ENCODE measurements at places on chromosomes 5 and 9.

DNA sequence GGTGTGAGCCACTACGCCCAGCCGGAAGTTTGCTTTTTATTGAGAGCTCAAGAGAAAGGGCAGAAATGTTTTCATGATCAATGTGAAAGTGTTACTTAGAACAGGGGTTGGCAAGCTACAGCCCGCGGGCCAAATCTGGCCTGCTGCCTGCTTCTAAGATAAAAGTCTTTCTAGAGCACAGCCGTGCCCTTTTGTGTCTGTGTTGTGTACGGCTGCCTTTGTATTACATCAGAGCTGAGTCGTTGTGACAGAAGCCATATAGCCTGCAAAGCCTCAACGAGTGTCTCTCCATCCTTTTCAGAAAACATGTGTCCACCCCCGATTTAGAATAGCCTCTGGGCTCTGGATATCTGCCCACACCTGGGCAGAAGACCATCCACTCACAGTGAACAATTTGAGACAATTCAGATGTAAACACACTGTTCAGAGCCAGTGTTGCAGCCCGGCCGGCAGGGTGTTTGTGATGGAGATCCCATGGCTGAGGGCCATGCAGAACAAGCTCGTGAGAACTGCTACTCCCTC lies 28.8 kb downstream of the AK8 start:
- peak; percentile 62 for DNase-seq

DNA sequence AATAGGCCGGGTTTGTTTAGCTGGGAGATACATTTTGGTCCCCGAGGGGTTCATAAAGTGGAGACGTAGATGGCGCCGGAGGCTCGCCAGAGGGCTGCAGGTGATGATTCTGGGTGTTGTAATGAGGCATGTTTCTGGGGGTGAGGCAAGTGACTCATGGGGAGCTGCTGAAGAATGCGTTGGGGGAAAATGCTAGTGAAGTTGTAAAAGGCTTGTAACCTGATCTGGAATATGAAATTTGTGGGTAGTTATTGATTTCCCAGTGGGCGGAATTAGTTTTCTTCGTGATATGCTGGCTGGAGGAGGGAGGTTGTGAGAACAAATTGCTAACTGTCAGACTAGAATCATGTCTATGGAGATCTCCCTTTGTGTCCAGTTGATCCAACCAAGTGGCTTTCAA lies 158.3 kb downstream of the DOCK2 start:
- DNase-seq = no peak

- peak; percentile 16 for DNase-seq
Measured at GRCh38 chr9:94639061-94639998, at the start of gene FBP1. Gene FBP1, minus strand, starts transcription at chr9:94639518. Its CDS starts 208 bp downstream, at chr9:94639310.

- DNase-seq = peak; percentile 45
Measured at GRCh38 chr9:101235105-101235866, 149.5 kb downstream of the BAAT start.

DNA sequence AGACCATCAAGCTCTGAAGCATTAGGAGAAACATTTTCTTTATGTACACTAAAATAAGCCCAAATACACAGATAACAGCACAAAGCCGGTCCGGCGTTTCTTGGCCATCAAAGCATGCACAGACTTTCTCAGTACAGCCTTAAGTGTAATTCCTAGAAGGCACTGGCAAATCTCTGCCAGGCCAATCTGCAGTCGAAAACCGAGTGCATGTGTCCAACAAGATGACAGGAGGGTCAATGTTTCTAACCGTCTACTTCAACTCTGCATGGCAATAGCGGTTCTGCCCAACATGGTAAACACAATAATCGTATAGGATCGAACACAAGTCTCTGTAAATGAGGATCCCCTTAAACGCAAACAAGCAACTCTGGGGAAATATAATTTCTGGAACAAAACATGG lies 1.1 kb downstream of the ARL15 start:
- DNase-seq = no peak

GRCh38 chr5:173035904-173036707 lies 20.0 kb upstream of the CREBRF start:
- DNase-seq = no peak

DNA sequence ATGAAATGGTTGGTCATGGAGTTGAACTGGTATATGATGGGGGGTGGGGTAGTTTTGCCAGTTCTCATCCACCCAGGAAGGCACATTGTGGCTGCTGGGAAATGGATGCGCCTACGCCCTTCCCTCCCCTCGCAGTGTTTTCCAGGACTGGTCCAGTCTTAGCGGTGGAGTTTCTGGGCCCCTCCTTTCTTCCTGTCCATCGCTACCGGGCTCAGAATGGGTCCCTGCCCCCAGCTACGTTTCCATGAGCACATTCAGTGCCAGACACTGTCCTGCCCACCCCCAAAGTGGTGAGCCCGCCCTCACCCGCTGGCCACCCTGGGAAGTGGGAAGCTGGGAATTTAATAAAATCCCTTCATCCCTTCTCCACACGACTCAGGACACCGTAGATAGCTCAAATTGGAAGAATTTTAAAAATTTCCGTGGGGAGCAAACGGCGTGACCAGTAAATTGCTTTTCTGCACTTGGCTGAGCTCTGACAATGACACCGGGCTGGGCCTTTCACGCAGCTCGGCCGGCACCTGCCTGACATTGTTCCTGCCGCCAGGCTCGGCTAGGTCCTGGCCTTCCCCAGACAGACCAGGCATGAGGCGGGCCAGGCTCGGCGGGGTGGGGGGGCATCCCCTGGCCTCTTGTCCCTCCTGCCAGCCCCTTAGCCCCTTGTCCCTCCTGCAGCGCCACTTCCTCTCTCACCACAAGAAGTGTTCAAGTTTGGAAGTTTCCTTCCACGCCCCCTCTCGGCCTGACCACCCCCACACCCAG lies 3.6 kb downstream of the FGF18 start:
- DNase-seq = no peak

DNA sequence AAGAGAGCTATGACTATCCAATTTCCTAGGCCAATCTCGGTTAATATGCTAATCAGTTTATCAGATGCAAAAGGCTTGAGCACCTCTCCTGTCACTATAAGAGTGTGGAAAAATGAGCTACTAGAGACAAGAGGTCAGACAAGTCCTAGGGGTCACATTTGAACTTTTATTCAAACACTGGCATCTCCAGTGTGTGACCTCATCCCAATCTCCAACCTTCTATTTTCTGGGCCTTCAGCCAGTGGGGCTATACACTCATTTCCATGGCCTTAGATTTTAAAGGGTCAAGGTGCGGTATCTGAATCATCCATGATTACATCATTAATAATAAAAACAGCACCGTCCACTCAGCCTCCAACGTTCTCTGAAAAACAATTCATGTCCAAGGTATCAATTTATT lies 139.6 kb upstream of the LRRTM2 start:
- no peak for DNase-seq

GRCh38 chr5:9361835-9362234 lies 184.0 kb downstream of the SEMA5A start:
- peak; percentile 22 for DNase-seq

DNA sequence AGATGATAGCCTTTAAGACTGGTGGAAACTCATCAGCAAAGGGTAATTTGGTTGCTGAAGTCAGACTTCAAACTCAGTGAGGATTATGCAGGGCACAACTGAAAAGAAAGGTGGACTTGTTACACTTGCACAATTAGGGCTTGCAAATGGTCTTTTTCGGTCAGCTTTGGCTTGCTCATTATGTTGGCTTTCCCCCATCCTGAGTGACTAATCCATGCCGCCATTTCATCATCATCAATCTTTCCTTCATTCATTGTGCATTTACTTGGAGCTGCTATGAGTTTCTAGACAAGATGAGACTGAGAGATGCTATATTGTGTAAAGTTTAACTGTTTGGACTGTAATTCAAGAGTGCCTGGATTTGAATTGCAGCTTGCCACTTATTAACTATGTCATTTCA lies 134.8 kb upstream of the PPP1R2B start:
- no peak for DNase-seq

DNA sequence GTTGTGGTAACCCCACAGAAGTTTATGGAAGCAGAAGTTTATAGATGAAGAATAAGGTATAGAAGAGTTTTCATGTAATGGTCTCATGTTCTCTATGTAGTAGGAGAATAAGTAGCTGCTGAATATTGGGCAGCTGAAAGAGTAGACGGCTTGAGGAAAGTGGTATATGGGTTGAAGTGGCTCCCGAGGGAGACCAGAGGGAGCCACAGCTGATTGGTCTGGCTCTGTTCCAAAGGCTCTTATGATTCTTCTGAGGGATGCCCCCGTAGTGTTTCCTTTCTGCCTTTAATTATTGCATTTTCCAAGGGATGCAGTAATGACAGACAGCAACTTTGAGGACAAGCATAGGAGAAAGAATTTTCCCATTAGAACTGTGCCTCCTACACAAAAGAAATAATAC lies 30.1 kb upstream of the TENT2 start:
- peak; percentile 29 for DNase-seq

- DNase-seq = no peak
Measured at GRCh38 chr5:129541051-129541450, 81.0 kb downstream of the ADAMTS19 start.

DNA sequence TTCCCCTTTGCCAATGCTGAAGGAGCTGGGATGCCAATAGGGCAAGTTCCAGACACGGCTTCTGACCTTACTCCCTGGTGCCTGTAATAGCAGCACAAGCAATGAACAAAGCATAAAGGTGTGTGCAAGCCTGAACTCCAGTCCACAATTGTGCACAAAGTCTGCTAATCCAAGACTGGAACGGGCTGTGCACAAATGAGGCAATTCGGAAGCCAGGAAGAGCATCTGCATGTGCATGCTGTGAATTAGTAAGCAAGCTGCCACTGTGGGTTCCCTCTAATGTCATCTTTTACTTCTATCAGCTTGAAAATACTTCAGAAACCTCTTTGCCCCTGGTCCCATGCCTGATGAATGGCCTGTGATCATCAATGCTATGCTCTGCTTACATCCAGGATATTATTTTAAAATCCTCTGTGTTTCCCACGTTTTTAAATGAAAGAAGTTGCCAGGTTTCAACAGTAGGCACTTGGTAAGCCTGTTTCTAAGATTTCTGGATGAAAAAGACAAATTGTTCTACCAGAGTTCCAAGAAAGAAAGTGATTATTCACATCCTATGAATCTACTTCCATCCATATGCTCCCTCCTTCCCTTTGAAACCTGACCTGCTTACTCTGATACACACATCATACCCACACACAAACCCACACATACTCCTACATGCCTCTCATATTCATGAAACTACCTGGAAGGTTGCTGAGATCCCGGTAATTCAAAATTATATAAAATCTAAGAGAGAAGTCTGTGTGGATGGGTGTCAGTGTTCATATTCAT lies 165.7 kb downstream of the KCTD16 start:
- DNase-seq = no peak

DNA sequence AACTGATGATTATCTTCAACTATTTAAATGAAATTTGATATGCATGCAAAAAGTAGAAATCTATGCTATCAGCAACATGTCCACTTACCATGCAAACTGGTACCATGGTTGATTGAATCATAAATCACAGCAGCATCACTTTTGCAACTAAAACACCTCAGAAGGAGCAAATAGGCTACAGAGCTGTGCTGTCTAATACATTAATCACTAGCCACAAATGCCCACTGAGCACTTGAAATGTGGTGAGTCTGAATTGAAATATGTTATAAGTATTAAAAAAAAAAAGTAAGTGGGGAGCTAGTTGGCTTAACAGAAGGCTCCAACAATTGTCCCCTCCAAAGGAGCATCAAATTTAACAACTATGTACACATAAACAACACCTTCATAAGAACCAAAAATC lies 112.5 kb downstream of the FAM114A2 start:
- no peak for DNase-seq

DNA sequence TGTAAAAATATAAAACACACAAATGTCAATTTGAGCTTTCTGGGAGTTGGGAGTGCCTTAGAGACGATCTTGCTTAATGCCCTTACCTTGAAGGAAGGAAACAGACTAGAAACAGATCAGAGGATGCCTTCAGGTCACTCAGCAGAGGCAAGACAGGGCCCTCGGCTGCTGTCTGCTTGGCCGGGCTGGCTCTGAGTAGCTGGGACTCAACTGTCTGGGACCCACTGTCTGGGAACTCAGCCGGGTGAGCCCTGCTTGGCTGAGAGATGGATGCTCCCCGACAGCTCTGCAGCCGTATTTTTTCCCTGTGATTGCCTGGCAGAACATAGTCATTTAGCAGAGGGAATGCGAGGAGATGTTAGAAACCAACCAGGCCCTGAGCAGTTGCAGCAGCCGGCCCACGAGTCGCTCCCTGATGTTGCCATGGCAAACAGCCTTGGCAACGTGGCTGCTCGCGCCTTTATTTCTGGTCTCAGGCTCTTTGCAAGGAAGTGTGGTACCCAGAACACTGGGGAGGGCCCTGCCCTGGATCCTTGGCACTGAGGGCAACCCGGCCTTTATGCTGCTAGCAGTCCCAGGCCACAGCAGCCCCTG lies 10.9 kb downstream of the PPARGC1B start:
- DNase-seq = no peak

DNA sequence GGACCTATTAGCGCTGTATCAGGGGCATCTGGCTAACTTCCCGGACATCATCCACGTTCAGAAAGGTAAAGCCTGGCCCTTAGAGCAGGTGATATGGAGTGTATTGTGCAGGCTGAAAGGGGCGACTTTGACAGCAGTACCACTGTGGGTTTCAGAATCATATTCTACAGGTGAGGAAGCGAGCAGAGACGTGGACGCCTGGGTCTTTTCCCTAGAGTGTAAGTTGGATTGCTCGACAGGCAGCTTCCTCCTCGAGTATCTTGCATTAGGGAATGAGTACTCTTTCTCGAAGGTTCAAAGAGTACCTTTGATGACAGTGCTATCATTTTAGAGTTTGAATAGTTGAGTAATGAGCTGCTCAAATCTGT lies 1.9 kb downstream of the SNX18 start:
- DNase-seq = no peak

GRCh38 chr5:36950586-36951457 lies 74.3 kb downstream of the NIPBL start:
- no peak for DNase-seq

DNA sequence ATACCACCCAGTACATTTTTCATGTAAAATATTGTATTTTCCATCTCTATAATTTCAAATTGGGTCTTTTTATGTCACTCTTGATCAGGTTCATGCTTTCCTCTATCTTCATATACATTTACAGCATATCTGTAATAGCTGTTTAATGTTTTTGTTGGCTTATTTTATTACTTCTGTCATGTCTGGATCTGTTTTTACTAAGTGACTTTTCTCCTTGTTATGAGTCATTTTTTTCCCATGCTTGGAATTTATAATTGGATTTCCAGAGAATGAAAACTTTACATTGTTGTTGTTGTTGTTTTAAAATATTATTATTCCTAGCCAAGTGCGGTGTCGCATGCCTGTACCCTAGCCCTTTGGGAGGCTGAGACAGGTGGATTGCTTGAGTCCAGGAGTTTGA lies 5.6 kb upstream of the ADAMTS19 start:
- no peak for DNase-seq

- no peak for DNase-seq
Measured at GRCh38 chr5:168600409-168600808, 21.2 kb upstream of the PANK3 start.

GRCh38 chr5:100130307-100130706 lies 404.9 kb upstream of the FAM174A start:
- DNase-seq = no peak

Data from NCI-H1092 (cell line).